ENCODE measurements at places on chromosomes 2 and 18. TPM values are rescaled to one million over a fixed set of nuclear protein-coding genes. Genes with fewer than 3 reads are reported as not detected.

DNA sequence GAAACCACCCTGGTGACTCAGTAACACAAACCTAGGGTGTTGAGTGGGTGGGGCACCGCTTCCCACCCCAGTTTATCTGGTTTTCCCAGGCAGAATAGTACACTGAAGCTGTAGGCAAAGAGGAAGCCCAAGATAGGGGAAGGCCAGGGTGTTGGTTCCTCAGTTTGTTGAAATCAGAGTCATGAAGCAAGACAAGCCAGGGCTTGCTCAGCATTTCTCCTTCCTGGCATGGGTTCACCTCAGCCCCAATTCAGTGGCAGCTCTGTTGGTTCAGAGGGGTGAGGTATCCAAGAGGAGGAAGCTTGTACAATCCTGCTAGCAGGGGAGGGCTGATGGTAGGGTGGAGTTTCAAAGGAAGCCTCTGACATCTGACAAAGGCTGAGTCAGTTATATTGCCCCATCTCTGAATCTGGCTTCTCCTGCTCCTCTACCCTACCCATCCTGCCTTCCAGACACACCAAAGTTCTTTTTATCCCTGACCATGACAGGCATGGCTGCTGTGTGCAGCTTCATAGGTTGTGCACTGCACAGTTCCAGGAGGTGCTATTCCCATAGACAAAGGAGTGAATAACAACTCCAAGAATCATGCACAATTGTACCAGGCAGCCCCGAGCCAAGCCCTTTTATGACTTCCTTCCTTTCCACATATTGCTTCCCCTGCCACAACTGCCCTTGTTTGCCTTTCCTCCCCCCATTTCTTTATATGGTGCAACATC lies 24.9 kb upstream of the RAB10 start:
- peak; percentile 87 for DNase-seq

- no peak for DNase-seq
Measured at GRCh38 chr2:24993406-24994145, 21.8 kb upstream of the DNAJC27 start.

DNA sequence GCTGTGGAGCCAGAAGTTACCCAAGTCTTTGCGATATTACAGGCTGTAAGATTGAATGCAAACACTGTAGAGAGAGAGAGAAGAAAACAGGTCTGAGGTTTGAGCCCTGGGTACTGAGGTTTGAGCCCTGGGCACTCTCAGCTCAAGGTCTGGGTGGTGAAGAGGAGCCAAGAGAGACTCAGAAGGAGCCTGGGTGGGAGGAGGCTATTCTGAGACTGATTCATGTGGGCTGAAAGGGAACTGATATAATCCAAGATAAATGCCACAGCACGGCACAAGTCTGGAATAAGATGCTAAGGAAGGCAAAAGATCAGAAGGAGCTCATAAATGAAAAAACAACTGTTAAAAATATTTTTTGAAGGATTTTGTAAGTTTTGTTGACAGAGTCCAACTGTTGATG lies 407.6 kb upstream of the HS6ST1 start:
- DNase-seq = no peak

GRCh38 chr2:84741182-84741822 lies 139.6 kb downstream of the TRABD2A start:
- DNase-seq = peak; percentile 55

GRCh38 chr2:10905006-10905861 lies 6.5 kb upstream of the KCNF1 start:
- no peak for DNase-seq

DNA sequence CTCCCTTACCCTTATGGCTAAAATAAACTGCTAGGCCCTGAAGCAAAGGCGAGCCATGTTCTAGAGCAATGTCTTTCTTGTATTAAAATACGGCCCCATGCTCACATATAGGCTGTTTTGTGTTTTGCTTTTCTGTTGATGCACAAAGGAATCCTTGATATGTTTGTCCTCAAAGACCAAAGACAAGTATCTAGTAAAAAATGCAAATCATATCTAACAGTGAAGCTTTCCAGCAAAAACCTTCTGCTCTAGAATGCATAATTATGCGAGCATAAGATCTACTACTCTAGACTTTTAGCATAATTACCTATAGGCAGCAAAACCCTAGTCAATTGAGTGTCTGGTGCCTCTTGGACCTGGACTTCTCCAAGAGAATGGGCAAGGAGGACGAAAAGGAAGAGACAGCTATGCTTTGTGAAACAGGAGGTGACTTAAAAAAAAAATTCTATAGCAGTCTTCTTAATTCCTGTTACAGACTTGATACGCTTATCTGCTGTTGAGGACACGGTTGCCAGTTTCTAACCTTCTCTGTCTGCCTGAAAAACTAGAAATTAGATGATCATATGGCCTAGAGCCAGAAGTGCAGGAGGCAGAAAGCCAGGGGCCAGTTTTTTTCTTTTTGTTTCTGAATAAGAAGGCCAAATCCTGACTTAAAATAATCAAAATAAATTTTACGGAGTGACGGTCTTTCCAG lies 1.5 kb upstream of the AMMECR1L start:
- DNase-seq = no peak

- no peak for DNase-seq
Measured at GRCh38 chr18:60191926-60192325, 180.6 kb downstream of the MC4R start.

- no peak for DNase-seq
Measured at GRCh38 chr2:231479455-231479854, 15.2 kb upstream of the NCL start.

GRCh38 chr2:96695602-96696001 lies 44.3 kb downstream of the LMAN2L start:
- no peak for DNase-seq

- no peak for DNase-seq
Measured at GRCh38 chr2:70712916-70713315, 55.1 kb downstream of the ADD2 start.

- DNase-seq = no peak
Measured at GRCh38 chr18:53534695-53535094, 689.8 kb downstream of the MBD2 start.

GRCh38 chr18:10727477-10727876 lies 201.7 kb downstream of the NAPG start:
- peak; percentile 85 for DNase-seq

DNA sequence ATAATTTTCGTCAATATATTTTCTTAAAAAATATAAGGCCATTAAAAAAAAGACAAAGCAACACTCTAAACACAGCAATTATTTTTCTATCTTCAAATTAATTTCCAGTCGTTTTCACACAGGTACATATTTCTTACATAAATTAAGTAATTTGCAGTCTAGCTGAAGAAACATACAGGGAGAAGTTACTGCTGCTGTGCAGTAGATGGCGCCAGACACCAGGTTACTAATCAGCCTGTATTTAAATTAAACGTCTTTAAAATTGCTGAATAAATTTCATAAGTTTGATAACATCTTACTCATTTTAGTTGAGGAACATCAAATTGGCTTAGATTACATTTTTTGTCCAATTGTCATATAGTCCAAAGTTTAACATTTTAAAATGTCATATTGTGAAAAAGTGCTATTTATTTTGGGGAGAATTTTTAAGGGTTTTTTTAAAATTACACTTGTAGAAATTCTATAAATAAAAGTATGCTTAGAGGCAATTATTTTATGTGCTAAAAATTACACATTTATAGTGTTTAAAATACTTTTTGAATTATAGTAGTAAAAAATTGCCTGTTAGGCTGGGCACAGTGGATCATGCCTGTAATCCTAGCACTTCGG lies 88.4 kb downstream of the PMAIP1 start:
- DNase-seq = peak; percentile 6

DNA sequence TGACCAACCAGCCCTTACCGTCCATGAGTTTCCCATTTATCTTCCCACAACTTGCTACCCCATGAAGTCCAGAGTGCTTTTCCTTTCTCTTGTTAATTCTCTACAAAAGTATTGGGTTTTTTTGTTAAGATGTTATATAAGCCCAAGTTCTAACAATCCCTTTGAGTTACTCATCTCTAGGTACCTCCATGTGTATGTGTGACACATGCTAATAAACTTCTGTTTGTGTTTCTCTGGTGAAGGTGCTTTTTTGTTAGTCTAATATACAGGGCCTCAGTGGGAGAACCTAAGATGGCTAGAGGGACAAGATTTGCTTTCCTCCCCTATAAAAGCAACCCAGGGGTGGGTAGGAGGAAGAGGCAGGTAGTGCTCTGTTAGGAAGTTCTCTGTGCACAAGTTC lies 31.8 kb upstream of the RMDN2 start:
- DNase-seq = no peak

- no peak for DNase-seq
Measured at GRCh38 chr2:64696636-64697035, 42.9 kb upstream of the SERTAD2 start.

- DNase-seq = peak; percentile 32
Measured at GRCh38 chr18:13813271-13813849, 10.6 kb upstream of the MC5R start.

- no peak for DNase-seq
Measured at GRCh38 chr2:197889041-197889440, 84.6 kb downstream of the PLCL1 start.

GRCh38 chr18:1526991-1527390 lies 622.3 kb downstream of the ADCYAP1 start:
- DNase-seq = no peak

DNA sequence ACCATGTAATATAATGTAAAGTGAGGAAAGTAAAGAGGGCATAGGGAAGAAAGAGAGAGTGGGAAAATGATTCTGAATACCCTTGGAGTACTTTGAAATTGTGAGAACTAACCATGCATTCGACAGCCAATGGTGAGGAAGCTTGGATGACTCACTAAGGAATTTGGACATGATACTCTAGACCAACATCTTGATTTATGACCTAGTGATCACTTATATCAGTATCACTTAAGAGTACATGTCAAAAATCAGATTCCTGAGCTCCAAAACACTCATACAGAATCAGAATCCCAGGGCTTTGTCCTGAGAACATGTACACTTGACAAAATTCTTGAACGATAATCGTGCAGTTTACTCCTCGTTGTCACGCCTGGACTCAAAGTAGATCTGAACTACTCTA lies 1899.8 kb upstream of the PIK3C3 start:
- no peak for DNase-seq

GRCh38 chr2:2828774-2829368 lies 497.8 kb upstream of the MYT1L start:
- DNase-seq = no peak

DNA sequence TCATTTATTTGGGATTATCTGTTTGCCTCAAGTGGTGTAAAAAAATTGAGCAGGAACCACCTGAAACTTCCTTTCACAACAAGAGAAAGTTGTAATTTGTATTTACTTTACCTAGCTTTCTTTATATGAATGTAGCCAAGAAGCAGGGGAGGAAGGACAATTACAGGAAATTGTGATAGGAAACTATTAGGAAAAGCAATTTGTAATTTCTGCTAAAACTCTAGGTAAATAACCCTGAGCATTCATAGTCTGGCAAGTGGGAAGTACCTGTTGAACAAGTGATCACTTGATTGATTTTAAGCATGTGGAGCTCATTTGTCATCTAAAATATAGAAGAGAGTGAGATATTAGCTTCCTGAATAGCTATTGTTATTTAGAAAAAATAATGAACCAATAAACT lies 5.0 kb downstream of the TFPI start:
- no peak for DNase-seq

GRCh38 chr2:190802129-190802528 lies 78.5 kb upstream of the GLS start:
- no peak for DNase-seq

GRCh38 chr2:225104321-225104720 lies 62.1 kb upstream of the DOCK10 start:
- DNase-seq = no peak

DNA sequence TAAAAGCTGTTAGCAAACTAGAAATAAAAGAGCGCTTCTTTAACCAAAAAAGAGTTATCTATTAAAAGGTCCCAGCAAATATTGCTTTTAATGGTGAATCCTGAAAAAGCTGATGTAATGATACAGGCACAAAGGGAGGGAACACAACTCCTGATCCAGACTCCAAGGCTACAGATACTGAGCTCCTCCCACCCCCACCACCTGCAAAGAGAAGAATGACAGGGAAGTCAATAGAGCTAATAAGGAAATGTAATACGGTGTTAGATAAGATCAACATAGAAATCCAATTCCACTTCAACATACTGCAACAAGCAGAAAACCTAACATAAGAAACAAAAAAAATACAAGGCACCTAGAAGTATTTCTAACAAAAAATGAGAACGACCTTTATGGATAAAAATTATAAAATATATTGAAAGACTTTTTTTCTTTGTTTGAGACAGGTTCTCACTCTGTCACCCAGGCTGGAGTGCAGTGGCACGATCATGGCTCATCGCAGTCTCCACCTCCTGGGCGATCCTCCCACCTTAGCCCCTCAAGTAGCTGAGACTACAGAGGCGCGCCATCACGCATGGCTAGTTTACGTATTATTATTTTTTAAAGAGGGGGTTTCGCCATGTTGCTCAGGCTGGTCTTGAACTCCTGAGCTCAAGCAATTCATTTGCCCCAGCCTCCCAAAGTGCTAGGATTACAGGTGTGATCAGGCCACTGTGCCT lies 192.2 kb downstream of the HDAC4 start:
- no peak for DNase-seq

DNA sequence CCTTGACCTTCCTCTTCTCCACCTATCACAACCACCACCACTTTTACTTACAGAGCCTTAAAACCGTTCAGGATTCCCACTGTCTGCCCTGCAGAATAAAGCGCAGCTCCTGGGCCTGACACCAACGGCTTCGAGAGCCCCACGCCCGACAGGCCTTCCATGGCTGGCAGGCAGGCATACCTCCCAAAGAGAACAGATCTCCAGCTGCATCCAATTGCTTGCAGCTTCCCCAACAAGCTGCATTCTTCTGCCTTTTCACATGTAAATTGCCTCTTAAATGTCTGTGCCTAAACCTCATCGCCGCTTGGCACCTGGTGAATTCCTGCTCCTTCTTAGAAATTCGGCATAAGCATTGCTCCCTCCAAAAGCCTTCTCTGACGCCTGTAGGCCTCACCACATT lies 31.5 kb upstream of the FAM124B start:
- no peak for DNase-seq

DNA sequence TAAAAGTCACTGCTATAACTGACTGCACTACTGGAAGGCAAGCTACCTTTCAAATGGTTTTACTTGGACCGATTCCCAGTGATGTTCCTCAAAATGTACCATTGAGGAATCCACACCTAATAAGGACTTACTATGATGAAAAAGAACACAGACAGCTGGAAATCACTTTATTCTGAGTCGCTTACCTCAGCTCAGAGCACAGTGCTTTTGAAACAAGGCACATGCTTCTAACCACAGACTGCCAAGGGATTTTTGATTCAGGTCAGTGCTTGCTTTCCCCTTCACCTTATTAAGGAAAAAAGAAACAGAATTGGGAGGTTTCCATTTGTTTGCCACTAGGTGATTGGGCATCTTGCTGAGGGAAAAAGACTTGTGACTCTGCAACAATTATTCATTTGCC lies 707.5 kb upstream of the FSHR start:
- no peak for DNase-seq

Gene GAL3ST2
- 1.7 TPM for total RNA-seq

Gene SERPINB11
- not detected for total RNA-seq

Gene SERPINB10
- not detected for total RNA-seq

Gene COLEC12
- 28.2 TPM for total RNA-seq

Gene RRM2
- 33.2 TPM for total RNA-seq

Gene REG3G
- total RNA-seq = not detected

Gene TCF23
- not detected for total RNA-seq

Gene INPP5D
- not detected for total RNA-seq

Gene THOC1
- 28.1 TPM for total RNA-seq

Gene ALS2
- total RNA-seq = 21.9 TPM

Gene CREG2
- not detected for total RNA-seq

Gene SETBP1
- not detected for total RNA-seq

Gene NIFK
- total RNA-seq = 137 TPM

Gene COX5B
- 151 TPM for total RNA-seq

Gene FNDC4
- total RNA-seq = not detected

Gene GPR45
- not detected for total RNA-seq

Gene MARCHF7
- total RNA-seq = 340 TPM

Gene EVX2
- total RNA-seq = not detected

Gene NCKAP1
- total RNA-seq = 287 TPM
